ENCODE measurements at places on chromosomes 4 and X.

DNA sequence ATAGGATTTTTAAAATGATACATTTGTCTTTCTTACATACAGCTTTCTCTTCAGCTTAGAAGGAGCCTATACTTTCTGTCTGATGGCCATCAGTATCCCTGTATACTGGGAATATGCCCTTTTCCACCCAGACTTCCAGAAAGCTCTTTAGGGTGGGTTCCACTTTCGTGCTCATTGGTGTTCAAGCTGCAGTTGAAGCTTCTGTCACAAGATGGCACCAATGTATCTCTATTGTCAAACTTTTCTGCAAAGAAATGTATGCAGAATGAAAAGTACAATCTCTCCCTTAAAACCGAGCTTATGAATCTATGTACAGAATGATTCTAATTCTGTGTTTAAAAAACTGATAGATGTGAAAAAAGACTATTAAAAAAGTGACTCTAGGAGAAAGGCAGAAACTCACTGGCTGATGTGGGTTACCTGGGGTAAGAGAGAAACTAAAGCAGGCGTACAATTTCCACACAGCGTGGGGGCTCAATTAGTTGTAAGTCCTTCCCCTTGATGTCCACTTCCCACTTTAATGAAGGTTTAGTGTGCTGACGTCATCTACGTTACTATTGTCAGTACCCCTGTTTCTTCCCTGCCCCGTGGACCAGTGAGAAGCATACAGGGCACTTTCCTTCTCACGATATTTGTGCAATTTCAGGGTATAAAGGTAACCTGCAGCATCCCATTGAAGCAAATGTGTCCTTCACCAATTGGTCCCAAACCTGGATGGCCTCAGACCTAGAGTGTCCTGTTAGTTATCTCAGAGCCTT, 57.3 kb upstream of the TCEAL2 start:
- DNase-seq: no peak

GRCh38 chr4:139035650-139036049, 20.1 kb downstream of the NOCT start:
- DNase-seq: no peak

GRCh38 chr4:30536231-30536630, 183.9 kb upstream of the PCDH7 start:
- no peak for DNase-seq

- DNase-seq: no peak
Observed at GRCh38 chrX:138648568-138648967, 62.9 kb downstream of the FGF13 start.

- no peak for DNase-seq
Observed at GRCh38 chr4:5843573-5844530, 49.0 kb downstream of the CRMP1 start.

DNA sequence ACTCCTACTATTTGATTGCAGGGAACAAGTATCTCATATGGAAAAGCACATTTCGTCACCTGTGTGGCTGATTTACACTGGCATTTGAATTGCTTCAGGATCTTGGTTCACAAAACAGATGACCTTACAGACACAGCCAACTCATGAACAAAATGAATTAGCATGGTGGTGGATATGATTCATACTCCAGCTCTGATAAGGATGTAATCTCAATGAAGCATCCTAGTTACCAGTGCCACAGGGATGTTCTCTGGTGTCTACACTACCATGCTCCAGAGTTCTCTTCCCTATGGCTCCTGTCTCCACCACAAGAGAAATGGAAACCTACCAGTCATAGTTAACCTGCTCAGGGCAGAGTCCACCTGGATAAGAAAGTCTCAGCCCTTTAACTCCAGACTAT, 40.7 kb downstream of the TEC start:
- no peak for DNase-seq

DNA sequence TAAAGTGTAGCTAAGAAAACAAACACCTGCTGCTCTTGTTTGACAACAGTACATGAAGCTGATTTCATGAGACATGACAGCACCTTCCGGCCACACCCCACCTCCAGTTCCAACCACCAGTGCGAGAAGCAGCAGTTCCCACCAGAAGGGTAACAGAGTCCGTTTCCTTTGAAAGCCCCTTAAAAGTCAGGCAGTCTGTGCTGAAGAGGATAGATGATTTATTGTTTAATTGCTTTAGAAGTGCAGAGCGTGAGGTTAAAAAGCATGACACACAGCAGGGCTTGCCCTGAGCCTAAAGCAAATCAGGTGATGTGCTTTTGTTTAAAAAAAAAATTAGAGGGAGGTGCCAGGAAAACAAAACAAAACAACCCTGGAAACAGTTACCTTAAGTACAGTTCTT, 82.6 kb downstream of the HADH start:
- DNase-seq: no peak

- peak; percentile 60 for DNase-seq
Observed at GRCh38 chrX:70196961-70197720, 19.9 kb downstream of the DGAT2L6 start.

GRCh38 chrX:111504941-111505340, 6.5 kb upstream of the SERTM2 start:
- DNase-seq: no peak

- DNase-seq: no peak
Observed at GRCh38 chrX:40006106-40007017, 91.4 kb downstream of the BCOR start.

- DNase-seq: no peak
Observed at GRCh38 chrX:153019166-153019565, 25.2 kb upstream of the PNMA5 start.

- DNase-seq: no peak
Observed at GRCh38 chr4:23814587-23814986, 75.3 kb downstream of the PPARGC1A start.

DNA sequence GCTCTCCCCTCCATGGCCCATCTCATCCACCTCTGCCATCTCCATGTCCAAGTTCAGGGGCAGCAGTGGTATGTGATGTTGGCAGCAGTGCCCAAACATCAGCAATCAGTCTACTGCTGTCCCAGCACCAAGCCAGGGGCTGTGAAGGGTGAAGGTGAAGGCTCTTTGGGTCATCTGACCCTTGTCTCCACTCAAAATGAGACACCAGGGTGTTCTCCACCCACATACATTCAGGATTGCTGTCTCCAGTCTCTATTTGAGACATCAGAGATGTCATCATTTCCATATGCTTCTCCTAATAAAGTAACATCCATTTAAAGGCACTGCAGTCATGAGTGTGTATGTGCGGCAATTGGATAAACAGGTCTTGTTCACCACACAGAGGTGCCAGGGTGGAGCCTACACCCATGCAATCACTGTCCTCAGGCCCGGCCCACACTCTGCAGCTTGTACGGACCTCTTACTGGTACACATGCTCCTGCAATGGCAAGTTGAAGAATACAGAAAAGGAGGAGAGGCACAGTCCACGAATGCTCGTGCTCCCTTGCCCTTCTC, 22.2 kb downstream of the MAML3 start:
- DNase-seq: no peak

DNA sequence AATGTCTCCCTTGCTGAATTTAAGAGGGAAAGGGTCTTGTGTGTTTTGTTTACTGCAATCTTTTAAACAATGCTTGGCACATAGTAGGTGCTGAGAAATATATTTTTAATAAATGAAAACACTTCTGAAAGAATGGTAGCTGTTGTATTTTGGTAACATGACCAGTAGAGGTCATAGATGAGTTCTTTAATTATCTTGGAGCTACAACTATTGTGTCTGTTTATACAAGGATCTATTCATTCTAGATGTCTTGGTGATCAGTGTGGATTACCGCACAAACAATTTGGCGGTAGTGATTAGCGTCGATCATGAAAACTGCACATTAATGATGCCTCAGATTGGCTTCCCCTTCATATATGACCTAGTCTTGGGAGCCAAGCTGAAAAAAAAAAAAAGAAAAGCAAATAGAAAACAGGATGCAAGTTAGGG, 21.4 kb upstream of the SCRG1 start:
- peak; percentile 32 for DNase-seq

- no peak for DNase-seq
Observed at GRCh38 chr4:108118505-108118904, 50.2 kb downstream of the LEF1 start.

DNA sequence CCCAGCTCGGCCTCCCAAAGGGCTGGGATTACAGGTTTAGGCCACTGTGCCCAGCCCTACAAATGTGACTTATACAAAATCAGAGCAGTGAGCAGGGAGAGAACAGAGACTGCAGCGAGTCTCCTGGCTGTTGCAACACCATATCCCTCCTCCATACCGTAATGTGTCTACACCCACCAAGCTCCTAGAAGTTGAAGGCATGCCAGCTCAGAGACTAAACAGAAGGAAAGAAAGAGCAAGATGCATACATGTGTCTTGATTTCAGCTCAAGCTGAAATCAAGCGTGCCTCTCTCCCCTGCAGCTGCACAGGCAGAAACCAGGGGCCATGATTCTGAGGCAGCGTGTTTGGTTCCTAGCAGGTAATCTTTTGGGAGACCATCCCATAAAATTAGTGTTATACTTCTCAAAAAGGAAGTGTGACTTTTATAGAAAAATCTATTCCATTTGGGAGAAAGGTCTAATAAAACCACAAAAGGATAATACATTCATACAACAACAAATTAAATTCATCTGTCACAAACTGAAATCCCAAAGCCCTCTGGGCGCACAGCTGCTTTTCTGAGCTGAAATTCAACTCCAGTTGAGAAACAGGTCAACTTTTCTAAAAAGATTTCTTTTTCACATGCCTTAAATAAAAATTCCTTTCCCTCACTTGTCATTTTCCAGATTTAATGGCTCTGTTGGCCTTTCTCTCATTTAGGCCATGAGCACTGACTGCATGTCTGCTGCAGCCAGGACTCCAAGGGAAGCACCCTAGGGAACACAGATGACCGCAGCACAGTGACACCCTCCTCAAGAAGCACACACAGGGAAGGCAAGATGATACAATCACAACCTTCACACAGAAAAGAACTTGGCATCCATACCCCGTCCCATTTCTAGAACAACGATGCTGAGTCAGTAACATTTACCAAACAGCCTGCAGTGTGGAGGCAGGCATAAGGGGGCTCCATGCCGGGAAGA, 34.4 kb downstream of the AFAP1 start:
- DNase-seq: no peak

GRCh38 chr4:140781596-140781995, 25.4 kb upstream of the TBC1D9 start:
- DNase-seq: no peak

DNA sequence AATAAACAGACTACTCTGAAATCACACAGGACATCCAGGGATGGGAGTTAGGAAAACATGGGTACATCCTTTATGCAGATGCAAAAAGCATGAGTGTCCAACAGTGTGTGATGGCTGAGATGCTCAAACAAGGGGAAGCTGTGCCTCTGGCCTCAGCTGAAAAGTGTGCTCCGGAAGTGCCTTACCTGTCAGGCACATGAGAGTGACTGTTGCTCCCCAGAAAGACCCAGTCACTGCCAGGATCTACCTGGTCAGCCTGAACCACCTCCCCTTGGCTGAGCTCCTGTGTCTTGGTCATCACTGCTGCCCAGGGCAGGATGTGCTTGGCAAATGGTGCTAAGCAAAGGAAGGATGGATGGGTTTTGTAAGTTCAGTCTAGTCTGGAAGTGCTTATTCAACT, 4.0 kb downstream of the PPP2R2C start:
- DNase-seq: no peak

- DNase-seq: no peak
Observed at GRCh38 chrX:100812216-100813158, 7.7 kb upstream of the CSTF2 start.

GRCh38 chr4:93263166-93263565, 565.4 kb upstream of the ATOH1 start:
- DNase-seq: no peak

GRCh38 chrX:72299891-72300630, 5.7 kb downstream of the CITED1 start:
- DNase-seq: no peak

DNA sequence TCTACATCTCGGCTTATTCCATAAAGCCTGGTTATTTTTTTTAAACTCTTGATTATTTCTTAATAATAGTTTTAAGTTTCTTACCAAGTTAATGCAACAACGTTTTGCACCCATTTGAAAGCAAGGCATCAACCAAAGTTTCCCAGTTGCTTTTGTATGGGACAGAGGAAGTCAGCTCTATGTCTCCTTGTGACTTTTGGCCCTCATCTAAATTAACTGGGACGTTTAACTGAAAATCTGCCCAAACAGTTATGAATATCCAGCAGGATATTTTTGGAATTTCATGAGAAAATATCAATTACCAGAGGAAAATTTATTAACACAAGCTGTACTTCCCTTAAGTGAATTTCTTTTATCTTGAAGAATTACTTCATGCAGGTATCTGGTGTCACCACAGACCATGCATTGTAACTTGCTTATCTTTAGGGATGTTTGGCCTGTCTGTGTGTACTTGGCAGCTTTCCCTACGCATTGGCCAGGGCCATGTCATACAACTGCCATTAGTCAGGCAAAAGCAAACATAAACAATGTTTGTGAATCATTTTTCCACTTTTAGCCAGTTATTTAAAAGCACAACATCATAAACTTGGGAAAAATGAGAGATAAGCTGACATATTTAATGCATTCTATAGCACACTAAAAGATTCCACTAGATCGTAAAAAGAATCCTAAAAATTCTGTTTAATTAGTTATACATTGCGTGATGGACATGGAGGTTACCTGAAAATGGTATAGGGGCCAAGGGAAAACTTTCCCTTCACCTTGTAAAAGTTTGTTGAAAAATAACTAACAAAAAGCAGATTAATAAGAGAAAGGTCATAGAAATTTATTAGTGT, 101.4 kb upstream of the PDE5A start:
- no peak for DNase-seq
